ENCODE measurements at places on chromosomes 12 and 14.
A peak's percentile ranks its signal among the peaks of the same experiment; 100 is the strongest.

DNA sequence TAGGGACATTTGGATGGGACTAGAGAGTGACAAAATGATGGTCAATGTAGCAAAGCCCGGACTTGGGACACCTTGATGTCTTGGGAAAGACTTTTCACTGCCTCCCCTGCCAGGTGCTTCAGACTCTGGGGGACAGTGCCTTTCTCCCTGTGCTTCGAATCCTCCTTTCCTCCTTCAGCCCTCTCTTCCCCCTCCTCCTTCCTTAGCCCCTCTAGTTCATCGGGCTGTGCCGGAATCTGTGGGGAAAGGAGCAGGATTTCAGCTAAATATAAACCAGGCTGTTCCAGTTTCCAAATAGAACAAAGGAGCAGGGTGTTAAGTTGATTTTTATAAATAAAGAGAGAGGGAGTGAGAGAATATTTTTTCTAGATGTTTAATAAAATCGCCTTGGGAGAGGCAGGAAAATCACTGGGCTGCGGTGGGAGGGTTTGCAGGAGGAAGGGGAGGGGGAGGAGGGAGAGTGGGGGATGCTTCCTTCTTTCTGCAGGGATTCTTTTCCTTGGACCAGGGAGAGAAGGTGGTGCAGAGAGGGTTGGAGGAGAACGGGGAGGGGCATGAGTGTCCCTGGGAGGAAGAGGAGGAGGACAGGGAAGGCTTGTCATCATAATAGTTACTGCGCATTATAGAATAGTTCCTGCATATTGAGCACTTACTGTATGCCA is 21.3 kb upstream of the CABP1 start:
- DNase-seq, result no peak

GRCh38 chr12:64450711-64451486 is 1.0 kb upstream of the TBK1 start:
- peak; percentile 27 for DNase-seq

- no peak for DNase-seq
Observed at GRCh38 chr12:128797119-128798118, 26.3 kb downstream of the SLC15A4 start.

DNA sequence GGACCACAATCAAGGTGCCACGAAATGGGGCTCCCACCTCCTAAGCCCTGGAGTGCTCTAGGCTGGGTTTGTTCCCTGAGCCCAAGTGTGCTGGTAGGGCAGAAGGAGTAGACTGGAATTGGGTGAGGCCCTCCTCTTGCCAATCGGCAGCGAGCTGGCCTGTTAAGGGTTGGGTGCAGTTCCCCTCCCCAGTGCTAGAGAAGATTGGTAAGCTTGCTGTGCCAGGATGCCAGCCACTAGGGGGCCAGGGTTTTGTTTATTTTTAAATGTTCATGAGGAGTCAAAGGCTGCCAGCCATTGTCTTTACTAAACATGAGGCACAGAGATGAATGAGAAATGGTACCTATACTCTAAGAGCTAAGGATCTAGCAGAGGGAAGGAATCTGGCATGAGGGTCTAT is 79.7 kb downstream of the SPTB start:
- no peak for DNase-seq

GRCh38 chr14:57089901-57090300 is 178.8 kb downstream of the EXOC5 start:
- no peak for DNase-seq

DNA sequence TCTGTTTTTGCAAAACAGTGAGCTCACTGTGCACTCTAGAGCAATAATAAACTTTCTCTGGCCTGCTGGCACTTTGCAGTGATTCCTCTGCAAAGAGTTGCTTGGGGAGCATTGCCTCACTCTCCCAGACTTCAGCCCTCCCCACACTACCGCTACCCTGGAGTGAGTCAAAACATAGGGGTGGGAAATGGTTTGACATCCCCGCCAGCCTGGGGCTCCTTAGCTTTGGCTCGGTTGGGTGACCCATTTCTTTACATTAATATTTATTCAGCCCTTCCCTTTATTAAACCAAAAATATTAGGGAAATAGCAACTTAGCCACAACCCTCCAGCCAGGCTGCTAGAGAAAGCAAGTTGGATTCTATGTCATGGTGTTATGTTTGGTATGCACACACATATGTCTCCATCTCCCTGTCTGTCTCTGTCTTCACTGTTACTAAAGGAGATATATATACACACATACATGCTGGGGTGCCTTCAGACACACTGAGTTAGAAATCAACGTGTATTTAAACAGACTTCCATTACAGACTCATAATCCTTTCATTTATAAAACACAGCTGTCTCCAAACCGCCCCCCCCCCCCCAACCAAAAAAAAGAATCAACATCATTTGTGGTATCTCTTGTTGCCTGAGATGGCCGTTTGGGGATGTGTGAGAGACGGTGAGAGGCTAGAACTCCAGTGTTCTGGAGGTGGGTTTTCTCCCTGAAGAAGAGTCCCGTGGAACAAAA is 3.4 kb upstream of the IRF2BPL start:
- no peak for DNase-seq

DNA sequence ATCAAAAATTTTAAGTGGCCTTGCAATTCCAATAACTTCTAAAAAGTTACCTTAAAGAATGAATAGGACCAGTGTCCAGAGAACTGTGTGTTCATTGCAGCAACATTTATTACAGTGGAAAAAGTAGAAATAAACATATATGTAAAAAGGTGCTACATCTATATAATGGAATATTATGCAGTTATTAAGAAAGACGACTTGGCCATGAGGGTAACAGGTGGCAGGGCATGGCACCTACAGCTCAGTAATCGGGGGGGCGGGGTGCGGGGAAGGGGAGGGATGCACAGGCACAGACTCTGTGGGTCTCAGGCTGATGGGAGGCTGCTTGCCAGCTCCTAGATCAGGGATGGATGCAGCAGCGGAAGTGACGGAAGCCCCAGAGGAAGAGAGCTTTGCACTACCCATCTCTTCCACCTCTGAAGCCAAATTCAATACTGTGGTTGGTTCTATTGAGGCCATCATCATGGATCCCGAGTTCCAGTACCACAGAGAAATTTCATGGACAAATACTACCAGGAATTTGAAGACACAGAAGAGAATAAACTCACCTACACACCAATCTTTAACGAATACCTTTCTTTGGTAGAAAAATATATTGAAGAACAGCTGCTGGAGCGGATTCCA is 14.0 kb downstream of the KRT76 start:
- DNase-seq, result no peak

GRCh38 chr12:118064608-118065007 is 3.6 kb upstream of the WSB2 start:
- DNase-seq, result no peak

GRCh38 chr14:74077401-74077800 is 6.9 kb downstream of the ALDH6A1 start:
- DNase-seq, result no peak

DNA sequence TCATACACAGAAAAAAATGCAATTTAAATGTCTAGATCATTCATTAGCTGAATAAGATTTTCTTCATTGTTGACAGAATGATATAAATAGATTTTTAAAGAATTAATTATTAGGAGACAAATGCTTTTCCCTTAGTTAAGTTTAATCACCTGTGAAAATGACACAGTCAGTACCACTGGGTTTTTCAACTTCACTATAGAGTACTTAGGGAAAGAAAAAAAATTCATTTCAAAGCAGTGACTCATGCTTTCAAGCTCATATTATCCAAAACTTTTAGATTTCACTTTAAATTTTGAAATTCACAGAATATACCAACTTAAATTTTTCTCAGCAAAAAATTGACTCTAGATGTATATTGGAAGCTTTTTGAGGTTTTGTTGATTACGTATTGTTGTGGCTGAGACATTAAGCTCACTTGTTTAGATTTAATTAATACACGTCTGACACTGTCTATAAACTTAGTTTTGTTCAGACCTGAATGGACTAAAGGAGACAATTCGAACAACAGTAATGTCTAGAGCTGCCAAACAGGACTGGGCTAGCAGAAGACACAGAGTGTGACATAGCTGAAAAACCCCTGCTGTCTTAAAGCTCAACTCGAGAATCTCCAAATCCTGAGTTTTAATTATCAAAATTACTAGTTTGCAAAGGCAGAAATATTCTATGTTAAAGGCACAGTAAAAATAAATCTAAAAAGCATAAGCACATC is 1.6 kb downstream of the MGAT4C start:
- DNase-seq, result no peak

DNA sequence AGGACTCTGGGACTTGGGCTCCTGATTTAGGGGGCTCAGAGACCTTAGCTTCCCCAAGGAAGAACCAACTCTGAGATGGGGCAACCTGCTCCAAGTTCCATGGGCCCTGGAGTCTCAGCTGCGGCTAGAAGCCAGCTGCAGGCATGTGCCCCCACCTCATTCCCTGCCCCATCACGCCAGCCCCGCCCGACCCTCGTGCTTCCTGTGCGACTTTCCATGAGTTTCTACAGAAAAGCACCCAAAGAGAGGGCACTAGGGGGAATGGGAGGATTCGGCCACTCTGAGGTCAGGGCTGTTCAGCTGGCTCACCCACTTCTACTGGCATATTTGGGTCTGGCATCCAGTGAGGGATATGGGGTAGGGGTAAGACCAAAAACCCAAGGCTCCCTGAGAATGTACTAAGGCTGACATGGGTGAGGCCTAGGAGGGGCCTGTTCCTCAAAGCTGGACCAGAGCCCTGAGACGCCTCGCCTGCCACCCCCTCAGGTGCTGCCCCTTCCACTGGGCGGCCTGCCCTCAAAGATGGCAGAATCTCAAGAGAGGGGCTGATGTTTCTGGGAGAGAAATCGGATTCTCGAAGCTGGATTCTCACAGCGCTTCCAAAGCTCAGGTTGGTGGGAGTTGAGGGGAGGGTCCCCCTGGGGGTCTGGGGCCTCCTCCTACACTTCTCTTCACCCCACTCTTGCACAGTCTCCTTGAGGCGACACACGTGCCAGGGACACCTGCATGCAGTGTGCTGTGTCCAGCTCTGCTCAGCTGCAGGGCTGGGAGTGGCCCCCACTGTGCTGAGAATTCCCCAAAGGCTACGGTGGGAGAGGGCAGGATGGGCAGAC is 22.1 kb downstream of the FAIM2 start:
- DNase-seq, result no peak

- DNase-seq, result no peak
Observed at GRCh38 chr12:93091886-93092648, 163.0 kb upstream of the EEA1 start.

DNA sequence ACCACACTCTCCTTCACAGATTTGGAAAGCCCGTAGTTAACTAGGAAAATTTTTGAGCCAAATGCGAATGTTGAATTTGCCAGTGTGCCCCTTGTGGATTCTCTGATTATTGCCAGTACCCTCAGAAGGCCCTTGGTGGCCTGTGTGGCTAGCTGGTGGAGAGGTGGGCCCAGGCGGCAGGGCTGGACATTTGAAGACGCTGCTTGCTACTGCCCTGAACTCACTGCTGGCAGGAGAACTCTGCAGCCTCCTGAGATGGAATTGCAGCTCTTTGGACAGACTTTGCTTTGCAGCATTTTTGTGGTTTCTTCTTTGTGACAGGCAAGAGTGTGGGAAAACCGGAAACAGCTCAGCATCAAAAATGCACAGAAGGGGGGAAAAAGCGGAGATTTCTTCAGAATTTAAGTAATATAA is 97.6 kb downstream of the TGFB3 start:
- DNase-seq, result no peak

DNA sequence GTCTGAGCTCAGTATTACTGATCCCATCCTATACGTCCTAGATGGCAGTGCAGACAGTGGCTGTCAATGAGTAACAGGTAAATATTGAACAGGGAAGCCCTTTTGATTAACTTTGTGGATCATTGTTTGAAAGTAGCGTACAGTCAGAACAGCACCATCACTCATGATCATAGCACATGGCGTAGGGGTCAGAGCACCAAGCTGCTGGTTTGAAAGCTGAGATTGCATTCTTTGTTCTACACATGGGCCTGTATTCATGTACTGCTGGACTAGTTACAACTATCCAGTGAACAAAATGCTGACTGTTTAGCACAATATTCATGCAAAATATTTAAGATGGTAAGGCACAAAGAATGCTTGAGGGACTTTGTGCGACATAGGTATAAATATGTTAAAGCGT is 131.8 kb downstream of the NPAS3 start:
- DNase-seq, result no peak

GRCh38 chr14:81464253-81465002 is 64.3 kb upstream of the STON2 start:
- DNase-seq, result peak; percentile 26

- no peak for DNase-seq
Observed at GRCh38 chr14:28704153-28704552, 62.4 kb upstream of the FOXG1 start.

DNA sequence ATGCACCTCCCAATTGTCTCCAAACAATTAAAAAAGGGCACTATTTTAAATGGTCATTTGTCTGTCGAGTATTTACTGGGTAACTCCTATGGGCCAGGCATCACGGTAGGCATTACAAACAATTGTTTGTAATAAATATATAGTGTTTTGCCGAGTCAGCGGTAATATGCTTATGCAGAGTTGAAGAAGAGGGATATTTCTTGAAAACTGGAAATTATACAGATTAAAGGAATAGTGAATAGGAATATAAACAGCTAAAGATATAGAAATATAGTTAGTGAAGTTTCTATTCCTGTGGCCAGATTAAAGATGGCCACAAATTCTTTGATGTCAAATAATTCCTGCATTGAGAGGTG is 13.5 kb upstream of the CRADD start:
- DNase-seq, result no peak

DNA sequence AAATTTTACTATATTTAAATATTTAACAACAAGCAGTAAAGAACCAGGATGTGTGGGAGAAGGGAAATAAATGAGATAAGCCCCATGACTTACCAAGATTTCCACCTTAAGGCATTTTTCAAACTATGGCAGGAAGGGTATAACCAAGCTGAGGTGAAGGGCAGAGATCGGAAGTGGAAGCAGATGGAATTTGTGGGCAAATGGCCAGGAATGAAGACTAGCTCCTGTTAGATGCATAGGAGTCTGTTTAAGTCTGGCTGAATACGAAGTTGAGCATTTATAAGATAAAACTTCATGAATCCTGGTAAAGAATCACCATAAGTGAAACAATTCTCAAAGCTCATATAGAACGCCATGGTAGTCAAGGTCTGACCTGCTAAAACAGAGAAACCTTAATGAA is 163.5 kb downstream of the DIO2 start:
- DNase-seq, result no peak

DNA sequence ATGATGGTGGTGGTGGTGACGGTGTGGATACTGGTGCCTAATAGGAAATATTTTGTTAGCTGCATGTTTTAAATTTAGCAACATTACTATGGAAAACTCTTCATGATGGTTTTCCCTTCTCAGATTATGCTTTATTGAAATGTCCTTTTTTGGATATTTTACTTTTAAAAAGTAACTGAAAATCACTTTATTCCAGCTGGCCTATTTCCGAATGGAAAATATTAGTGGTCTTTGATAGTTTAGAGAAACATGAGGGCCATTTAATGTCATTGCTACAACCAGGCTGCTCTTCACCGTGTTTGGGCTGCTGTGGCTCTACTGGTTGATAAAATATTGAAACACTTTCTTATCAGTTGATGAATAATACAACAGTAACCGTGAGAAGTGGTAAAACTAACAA is 64.2 kb downstream of the PELI2 start:
- no peak for DNase-seq

GRCh38 chr12:46559311-46559710 is 186.7 kb upstream of the SLC38A2 start:
- no peak for DNase-seq

All from HL-60 (cell line).